ENCODE measurements at places on chromosomes 1 and 21. TPM values are rescaled to one million over a fixed set of nuclear protein-coding genes. Genes with fewer than 3 reads are reported as not detected.

DNA sequence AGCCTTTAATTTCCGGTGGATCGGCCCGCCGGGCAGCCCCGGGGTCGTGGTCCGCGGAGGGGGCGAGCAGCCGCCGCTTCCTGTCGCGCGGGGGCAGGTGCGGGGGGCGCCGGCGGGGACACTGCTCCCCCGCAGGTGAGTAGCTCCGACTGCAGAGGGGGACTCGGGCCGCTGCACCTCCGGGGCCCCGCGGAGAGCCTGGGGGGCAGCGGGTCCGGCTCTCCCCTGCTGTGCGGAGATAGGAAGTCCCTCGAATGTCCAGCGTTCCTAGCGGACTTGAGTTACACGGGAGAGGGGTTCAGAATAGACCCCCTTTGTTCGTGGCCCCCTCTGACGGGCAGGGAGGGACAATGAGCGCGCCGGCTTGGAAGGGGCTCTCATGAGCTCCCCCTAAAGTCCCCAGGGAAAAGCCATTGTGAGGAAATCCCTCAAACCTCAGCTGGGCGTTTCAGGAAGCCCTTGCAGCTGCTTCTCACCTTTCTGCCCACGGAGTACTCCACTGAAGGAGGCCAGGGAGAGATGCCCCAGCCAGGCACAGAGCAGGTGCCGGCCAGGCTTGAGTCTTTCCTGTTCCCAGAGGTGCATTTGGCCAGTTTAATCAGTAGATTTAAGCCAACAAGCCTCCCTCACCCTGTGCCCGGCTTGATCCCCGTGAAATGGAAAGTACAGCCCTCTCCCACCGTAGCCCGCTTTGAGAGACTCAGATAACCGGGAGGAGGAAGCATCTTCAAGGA is 925 bp downstream of the PDE9A start:
- DNase-seq: no peak

DNA sequence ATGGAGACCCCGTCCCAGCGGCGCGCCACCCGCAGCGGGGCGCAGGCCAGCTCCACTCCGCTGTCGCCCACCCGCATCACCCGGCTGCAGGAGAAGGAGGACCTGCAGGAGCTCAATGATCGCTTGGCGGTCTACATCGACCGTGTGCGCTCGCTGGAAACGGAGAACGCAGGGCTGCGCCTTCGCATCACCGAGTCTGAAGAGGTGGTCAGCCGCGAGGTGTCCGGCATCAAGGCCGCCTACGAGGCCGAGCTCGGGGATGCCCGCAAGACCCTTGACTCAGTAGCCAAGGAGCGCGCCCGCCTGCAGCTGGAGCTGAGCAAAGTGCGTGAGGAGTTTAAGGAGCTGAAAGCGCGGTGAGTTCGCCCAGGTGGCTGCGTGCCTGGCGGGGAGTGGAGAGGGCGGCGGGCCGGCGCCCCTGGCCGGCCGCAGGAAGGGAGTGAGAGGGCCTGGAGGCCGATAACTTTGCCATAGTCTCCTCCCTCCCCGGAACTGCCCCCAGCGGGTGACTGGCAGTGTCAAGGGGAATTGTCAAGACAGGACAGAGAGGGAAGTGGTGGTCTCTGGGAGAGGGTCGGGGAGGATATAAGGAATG is 505 bp downstream of the LMNA start:
- DNase-seq: no peak

DNA sequence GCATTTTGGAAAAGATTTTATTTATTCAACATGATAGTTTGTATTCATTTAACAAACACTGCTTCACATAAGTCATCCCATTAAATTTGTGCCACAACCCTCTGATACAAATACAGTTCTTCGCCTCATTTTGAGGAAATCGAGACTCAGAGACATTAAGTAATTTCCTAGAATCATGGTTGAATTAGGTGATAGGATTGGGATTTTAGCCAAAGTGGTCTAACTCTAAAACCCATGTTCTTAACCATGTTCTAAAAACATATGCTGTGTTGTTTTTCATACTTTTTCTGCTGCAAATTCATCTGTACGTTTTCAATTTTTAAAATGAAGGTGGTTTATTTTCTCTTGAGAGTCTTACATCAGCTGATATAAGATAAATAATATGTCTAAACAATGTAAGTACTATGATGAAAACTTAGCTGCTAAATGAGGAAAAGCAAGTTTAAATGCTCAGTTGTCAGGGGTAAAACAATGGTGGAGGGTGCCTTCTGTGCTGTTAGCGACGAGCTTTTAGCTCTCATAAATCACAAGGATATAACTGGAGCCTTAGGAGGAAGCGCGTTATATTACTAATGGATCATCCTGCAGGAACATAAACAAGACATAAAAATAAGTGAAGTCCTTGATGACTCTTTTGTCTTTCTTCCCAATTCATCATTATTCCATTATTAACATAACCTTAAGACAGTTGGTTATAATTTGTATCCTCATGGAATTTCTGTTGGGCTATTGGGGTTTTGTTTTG is 97.7 kb downstream of the CACHD1 start:
- no peak for DNase-seq

Gene RAB25
- not detected for total RNA-seq

DNA sequence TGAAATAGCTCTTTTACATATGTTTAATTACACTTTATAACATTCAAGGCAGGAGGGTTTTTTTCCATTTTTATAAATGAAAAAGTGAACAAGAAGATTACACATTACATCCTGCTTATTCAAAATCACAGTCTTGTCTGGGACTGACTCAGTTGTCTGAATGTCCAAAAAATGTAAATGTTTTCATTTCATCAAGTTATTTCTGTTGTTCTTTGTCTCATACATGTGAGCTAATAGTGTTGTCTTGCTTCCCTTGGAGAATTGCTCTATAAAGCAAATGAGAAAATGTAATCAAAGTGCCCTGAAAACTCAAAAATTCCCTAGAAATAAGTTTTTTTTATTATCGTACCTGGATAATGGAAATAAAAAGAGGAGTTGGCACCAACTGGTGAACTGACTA is 242.9 kb downstream of the GRIK1 start:
- DNase-seq: no peak

Gene LINGO4
- total RNA-seq: not detected

Gene TP73
- total RNA-seq: 0.88 TPM

Gene KCNJ9
- not detected for total RNA-seq

Gene PADI4
- total RNA-seq: not detected

- no peak for DNase-seq
Measured at GRCh38 chr1:235767795-235768194, 98.9 kb downstream of the LYST start.

Gene LRRIQ3
- total RNA-seq: 0.10 TPM

Gene LPAR3
- not detected for total RNA-seq

DNA sequence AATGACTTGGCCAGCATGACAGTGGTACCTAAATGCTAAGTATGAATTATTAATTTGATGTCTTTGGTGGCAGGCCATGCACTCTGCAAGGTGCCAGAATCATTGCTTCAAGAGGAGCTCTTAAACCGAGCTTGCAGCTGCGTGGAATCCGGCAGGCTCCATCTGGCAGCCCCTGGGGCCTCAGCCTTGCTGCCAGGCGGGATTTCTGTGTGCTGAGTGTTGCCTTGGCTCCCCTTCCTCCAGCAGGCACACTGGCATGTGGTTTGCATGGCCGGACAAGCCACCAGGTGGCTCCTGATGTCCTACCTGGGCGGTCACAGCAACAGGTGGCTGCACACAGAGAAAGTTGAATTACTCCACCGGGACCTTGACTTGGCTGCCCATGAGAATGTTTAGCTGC is 155.4 kb downstream of the URB2 start:
- DNase-seq: no peak

Gene GIPC2
- total RNA-seq: 0.15 TPM

Gene NEXN
- 3.9 TPM for total RNA-seq

Gene ARHGEF2
- total RNA-seq: 92.3 TPM

DNA sequence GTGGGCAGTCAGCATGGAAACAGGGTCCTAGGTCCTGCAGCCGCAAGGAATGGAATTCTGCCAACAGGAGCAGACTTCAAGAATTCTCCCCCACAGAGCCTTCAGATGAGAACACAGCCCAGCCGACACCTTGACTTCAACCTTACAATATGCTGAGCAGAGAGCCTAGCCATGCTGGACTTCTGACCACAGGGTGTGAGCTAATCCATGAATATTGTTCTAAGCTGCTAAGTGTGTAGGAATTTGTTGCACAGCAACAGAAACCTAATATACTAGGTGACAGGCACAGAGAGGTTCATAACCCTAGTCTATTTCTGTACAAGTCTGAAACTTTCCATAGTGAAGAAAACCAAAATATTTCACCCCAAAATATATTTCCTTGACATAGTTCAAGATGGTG is 32.9 kb upstream of the IFNGR2 start:
- no peak for DNase-seq

Gene ADAMTS5
- 2.3 TPM for total RNA-seq

DNA sequence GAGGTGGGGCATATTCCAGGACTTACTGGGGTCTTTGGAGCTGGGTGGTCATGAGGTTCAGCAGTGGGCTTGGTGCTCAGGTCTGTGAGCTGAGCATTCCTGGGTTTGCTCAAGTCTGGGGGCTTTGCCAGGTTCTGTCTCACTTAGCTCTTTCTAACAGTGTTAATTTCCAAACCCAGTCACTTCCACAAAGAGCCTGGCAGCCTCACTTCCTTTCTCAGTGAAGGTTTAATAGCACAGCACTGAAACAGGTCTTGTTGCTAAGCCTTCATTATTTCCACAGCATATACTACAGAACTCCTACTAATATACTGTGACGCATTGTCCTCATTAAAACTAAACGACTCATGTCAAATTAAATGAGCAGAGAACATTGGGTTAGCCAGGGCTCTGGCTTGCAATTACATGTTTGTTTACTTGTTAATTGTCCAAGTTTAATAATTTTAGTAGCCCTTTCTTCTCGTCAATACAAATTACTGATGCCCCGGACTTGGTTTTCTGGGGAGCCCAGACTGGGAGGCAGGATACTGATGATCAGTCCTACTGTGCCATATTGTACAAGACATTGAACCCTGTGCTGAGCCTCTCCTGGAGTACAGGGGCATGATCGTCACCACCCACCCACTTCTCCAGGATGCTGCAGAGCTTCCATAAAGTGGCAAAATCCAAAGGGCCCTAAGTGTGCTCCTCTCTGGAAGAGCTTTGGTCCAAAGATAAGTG is 170.7 kb downstream of the IER5 start:
- DNase-seq: no peak

Gene KCNJ15
- total RNA-seq: 3.0 TPM

DNA sequence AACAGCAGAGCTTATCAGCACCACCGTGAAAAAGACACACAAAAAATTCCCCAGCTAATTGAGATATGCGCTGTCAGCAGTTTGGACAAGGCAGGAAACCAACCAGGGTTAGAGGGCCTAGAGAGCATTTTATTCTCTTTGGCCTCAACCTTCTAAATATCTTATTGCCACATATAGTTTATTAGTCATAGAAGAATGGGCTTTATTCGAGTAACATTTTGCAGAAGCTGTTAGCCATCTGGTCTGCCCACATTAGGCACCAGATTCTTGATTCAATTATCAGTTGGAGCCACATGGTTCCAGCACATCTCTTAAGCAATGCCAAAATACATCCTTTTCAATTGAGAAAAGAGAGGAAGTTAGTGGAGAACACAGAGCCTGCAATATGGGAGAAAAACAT is 109.9 kb upstream of the CXADR start:
- no peak for DNase-seq

Gene S100A7A
- total RNA-seq: not detected

Measured in glomerular endothelial cell (primary cell).